Activated T-cell treated with anti-CD3 and anti-CD28 coated beads, Interleukin-2, amount 50 U/mL, for 48 hours (primary cell): ENCODE measurements at places on chromosomes 6 and 20.

DNA sequence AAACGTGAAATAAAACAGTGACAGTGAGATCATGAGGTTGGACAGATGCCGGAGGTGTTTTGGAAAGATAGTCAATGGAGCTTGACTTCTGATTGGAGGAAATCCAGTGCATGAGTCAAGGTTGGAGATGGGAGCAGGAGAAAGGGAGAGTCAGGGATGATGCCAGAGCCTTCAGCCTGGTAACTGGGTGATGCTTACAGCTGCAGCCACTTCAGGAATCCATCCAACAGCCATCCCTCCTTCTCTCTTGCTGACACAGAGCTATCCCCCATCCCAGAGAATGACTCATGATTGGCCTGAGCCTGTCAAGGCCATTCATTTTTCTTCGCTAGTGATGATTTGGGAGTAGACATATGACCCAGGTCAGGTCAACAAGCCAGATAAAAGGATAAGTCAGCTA, 112.8 kb downstream of the SAMD5 start:
- no peak for DNase-seq

DNA sequence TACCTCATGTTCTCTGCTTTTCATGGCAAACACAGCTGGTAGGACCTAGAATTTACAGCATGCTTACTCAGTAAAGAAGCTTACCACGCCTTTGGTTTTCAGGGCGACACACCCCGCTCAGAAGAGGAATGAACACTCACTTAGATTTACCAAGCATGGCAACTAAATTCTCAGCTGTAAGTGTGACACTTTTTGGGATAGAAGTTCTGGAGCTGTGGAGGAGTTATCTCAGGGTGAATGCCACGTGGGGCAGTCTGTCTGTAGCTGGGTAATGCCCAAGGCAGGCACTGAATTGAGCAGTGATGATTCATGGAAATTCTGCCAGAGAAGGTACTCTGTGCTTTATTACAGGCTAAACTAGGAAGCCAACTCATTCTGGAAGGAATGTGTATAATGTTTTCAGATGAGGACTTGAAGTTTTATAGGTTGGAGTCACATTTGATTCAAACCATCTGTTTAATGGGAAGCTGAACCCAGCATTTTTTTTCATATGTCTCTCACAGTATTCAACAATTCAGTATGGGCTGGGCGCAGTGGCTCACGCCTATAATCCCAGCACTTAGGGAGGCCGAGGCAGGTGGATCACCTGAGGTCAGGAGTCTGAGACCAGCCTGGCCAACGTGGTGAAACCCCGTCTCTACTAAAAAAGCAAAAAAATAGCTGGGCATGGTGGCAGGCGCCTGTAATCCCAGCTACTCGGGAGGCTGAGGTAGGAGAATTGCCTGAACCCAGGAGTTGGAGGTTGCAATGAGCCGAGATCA, 3.5 kb upstream of the PRIM2 start:
- DNase-seq = no peak

DNA sequence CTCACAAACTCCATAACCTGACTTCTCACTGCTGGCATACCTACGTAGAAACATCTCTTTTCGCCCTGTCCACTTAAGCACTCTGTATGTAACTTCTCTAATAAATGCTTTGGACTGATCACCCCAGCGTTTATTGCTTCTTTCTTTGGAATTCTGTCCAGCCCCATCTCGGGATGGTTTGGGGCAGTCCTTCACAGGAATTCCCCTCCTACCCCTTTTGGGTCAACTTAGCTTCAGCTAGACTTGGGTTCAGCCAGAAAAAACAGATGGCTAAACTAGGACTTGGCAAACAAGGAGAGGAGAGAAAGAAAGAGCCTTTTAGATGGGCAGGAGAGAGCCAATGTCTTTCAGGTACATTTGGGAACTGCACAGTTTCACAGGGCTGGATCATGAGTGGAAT, 3.9 kb upstream of the LTV1 start:
- no peak for DNase-seq

- no peak for DNase-seq
These were observed 35.8 kb downstream of the TRIM27 start for GRCh38 chr6:28887796-28888496.

DNA sequence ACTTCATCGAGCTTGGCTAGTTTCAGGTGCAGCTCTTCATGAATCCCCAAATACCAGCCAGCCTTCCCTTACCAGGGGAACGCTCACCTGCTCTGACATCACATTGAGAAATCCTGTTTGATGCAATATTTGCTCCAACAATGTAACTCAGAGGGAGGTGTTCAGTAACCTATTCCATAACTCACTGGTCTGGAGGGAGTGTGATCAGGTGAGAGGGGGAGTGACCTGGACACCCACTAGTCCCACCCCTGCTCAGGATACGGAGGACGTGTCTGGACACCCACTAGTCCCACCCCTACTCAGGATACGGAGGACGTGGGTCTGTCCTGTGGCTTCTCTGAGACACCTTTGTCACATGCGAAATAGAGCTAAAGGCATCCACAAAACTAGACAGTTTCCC, 70.3 kb downstream of the HUS1B start:
- DNase-seq = no peak

DNA sequence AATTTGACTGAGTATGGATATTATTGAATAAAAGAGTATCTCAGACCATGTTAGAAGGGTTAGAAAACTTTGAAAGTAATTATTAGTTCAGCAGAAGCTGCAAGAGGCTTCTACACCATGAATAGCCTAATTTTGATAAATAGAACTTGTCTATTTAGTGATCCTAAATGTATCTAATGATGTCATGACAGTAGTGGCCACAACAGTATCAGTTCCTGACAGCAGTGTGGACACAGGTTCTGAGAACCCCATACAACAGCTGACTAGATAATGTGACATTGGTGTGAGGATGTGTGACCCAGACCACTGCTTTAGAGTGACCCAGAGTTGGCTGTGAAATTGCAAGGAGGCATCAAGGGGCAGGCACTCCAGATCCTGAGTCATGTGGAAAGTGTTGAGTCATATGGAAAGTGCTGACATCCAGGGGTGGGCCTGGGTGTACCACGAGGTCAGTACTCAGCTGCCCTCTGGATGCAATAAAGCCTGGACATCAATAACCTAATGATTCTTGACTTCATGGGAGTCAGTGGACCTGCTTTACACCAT, 754.7 kb downstream of the DHX35 start:
- DNase-seq = no peak

DNA sequence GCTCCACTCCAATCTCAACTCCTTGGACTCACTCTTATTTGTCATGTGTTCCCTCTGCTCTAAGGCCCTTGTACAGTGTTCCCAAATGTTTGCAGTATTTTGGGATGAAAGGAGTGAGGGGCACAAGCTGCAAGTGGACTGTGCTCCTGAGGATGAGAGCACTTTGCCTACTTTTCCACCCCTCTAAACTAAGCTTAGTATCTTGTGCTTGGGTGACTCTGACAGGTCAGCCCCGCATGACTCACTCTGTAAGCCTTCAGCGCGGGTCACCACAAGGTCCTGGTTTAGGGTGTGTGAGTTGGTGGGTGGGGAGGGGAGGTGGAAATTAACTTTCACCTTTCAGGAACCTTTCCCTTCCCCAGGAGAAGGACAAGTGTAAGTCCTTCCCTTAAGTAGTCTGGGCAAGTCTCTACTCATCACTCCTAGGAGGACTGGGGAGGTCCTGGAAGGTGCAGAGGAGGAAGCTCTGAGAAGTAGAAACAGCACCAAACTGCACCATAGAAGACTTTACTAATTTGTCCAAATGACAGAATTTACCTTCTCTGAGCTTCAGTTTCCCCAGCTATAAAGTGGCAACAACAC, 68.8 kb upstream of the EPB41L1 start:
- no peak for DNase-seq

- no peak for DNase-seq
These were observed 34.0 kb downstream of the PNLDC1 start for GRCh38 chr6:159833997-159834603.

- no peak for DNase-seq
These were observed 13.0 kb downstream of the KDM1B start for GRCh38 chr6:18168264-18168663.

DNA sequence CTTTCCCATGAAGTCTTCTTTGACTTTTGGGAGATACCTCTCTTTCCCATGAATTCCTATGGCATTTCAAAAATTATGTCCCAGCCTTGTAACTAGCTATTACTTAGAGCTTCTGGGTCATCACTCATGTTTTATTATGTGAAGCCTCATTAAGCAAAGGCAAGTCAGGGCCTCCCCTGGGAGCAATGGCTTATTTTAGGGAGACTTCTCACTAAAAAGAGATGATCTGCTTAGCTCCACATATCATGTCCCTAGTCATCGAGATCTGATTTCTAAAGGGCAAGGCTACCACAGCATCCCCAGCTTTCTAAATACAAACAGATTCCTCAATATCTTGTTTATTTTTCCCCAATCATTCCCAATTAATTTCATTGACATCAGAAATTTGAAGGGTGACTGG, 154.0 kb upstream of the MANEA start:
- no peak for DNase-seq

DNA sequence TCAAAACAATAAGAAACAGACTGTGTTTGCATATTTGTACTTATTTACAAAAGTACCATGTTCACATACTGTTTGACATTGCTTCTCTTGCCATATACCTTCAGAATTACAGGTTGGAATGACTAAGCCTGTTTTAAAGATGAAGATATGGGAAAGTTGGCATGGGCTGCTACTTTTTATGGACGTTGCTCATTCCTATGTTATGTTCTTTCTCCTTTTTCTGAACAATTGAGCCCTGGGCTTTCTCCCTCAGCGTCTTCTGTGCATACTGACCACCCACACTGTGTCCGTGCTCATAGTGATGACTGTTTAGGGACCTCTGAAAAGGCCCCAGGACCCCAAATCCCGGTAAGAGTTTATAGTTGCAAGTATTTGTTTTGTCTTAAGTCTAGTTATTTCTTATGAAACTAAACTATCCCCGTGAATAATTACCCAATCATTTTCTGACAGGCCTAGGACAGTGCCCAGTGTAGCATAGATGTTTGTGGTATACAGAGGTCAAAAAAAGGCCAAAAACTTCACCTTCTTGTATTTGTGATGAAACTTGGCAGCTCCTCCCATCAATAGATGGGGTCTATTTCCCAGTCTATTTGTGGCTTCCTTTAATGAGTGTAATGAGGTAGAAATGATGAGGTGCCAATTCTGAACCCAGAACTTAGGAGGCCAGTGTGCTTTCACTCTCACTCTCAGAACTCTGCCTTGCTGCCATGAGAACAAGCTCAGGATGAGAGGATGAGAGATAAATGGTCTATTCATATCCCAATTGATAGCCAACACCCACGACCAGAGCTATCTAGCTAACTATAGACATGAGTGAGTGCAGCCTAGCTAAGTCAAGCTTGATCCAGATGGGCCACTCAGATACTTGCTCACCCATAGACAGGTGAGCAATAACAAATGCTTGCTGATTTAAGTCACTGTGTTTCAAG, 40.9 kb downstream of the GSTA4 start:
- DNase-seq = no peak

DNA sequence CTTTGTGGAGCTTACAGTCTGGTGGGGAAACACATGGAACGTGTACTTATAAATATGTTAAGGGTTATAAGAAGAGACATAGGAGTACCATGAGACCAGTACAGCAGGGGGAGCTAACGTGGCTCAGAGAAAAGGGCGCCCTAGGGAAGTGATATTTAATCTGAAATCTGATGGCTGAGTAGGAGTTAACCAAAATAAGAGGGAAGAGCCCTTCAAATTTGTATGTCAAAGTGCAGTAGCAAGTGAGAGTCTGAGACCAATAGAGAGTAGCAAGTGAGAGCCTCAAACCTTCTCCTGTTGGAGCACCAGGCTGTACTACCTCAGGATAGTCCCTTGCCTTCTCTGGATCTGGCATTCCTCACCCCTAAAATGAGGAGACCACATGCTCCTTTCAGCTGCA, 6.1 kb upstream of the PKIG start:
- no peak for DNase-seq

DNA sequence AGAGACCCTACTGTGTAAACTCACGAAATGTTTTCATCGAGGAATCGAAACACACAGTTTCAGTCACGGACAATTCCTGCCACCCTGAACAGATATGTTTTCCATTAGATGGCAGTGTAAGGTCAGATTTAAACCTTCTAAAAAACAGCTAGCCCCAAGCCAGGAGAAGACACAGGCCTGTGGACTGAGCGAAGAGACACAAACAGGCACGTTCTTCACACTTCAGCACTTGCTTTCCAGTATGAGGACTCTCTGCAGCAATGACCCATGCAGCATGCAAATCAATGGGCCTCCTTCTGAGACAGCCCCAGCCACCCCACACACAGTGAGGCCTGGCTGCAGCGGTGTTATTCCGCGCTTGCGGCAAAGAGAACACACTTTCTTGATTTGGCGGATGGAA, 31.9 kb downstream of the HUS1B start:
- DNase-seq = no peak

GRCh38 chr6:150711584-150712504, 112.2 kb downstream of the PLEKHG1 start:
- no peak for DNase-seq

GRCh38 chr6:72966628-72967280, 258.5 kb downstream of the KHDC1L start:
- DNase-seq = no peak

DNA sequence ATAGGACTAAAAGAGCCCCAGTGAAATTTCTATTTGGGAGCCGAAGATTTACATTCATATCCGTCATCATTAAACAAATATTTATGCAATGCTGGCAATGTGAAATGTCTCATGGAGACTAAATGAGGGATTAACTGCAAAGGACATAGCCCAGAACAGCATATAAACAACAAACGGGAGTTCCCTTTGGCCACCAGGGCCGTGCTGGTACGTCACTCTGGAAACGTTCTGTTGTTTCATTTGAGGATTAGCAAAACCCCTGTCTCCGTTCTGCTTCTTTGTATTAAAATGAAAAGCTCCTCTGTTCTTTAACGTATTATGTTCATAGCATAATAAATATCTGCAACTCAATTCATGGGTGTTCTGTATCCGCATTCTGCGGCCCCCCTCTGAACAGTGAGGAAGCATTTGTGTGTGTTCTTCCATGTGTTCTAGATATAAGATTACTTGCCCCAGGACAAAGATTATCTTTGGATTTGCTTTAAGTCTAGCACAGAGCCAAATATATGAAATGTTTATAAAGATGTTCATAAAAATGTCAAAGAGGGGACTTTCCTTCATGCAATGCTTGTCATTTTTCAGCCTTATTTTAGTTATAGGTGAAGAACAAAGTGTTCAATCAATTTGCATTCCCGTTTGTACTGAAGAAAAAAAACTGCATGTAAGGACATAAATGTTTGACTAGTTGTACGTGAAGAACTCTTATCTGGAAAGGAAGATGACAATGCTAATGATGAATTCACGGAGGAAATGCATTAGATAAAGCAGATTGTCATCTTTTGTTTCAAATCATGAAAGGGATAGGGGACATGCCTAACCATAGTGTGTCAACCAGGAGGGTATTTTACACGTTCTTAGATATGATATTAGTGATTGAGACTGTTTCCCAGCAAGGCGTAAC, 90.0 kb upstream of the TNFAIP3 start:
- no peak for DNase-seq

DNA sequence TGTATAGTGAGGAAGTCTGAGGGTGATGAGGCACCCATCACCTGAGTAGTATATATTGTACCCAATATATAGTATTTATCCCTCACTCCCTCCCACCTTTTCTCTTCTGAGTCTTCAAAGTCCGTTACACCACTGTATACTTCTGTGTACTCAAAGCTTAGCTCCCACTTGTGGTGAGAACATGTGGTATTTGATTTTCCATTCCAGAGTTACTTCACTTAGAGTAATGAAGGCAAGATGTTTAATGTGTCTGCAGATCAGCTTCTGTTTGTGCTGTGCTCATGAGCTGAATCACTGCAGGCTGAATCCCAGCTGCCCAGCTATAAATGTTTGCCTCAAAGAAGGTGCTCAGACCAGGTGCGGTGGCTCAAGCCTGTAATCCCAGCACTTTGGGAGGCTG, 139.3 kb upstream of the FOXA2 start:
- DNase-seq = no peak
